ENCODE measurements at places on chromosomes 11 and 22.

DNA sequence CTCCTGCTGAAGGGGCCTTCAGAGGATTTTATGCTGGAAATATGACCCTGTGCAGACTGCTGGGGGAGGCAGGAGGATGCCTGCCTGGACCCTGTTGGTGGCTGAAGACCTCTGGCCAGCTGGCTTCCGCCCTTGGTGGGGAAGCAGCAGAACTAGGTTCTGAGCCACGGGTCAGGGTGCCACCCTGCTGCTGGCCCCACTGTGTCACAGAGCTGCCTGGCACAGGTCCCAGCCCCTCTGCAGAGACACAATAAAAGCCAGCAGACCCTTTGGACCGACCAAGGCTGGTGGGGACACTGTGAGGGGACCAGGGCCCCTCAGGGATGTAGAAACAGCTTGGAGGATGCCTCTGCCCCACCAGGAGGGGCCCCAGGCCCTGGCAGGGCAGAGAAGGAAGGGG is 6.9 kb upstream of the SREBF2 start:
- no peak for DNase-seq

- DNase-seq, result no peak
Observed at GRCh38 chr11:35403765-35404387, 15.5 kb downstream of the SLC1A2 start.

DNA sequence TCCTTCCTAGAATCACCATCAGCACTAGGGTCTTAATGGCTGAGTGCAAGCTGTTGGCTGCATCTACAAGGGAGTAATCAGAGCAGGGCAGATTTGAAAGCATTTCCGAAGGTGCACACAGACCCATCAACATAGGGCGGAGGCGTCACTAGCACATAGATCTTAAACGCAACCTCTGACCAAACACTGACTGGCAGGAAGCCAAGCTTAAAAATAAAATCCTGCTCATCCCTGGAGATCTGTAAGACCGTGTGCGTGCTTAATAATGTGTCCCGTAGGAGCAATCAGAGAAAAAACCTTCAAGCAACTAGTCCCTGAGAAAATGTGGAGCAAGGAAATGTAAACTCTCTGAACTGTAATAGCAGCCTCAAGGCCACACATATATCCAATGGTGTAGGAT is 470.5 kb downstream of the ETS1 start:
- no peak for DNase-seq

- no peak for DNase-seq
Observed at GRCh38 chr22:22009661-22010060, 27.1 kb upstream of the TOP3B start.

DNA sequence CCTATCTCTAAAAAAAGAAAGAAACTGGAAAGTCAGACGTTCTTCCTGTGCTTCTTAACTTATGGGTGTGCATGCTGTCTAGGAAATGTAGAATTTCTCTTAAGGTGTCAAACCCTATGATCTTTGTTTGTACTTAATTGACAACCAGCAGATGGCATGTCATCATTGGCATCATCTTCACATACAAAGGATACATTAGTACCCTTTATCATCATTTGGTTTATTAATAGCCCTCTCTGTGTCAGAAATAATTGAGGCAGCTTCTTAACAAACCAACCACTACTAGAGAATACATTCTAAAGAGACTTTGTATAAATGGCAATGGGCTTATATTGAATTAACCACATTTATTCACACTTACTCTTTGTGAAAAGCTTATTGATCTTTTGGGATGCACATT is 13.9 kb downstream of the SRPRA start:
- DNase-seq, result no peak

DNA sequence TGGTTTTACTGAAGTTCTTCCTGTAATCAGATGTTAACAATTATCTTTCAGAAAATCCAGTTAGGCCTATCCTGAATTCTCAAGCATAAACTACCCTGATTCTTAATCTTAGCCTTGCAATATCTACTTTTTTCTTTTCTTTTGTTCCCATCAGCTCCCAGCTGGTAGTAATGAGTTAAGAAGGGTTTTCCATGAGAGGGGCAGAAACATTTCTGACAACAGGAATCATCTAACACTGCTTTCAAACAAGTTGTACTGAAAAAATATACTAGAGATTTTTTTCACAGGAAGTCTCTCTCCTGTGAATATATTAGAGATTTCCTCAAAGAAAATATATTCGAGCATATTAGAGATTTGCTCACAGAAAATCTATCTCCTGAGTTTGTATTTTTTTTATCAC is 3.3 kb upstream of the TRIM6 start:
- no peak for DNase-seq

DNA sequence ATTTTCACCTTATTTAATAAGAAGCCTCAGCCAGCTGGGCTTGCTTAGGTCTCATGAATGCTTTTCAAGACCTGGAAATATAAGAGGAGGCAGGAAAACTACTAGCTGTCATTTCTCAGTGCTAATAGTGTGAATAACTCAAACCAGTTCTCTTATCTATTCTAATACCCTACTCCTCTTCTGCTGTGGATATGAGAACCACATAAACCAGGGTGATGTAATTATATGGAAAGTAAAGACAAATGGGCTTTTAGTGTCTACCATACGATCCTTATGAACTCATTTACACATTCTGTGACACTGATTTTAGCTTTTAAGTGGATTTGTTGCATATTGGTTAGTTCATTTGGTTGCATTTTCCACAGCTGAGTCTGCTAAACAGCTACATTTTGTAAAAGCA is 8.6 kb downstream of the PDGFD start:
- no peak for DNase-seq

Data from stimulated activated CD4-positive, alpha-beta T cell treated with anti-CD3 and anti-CD28 coated beads, TNF-alpha, amount 100 ng/mL, for 4 hours (primary cell).